BJ (cell line): ENCODE measurements at places on chromosomes 12 and 14. TPM values are rescaled to one million over a fixed set of nuclear protein-coding genes. Genes with fewer than 3 reads are reported as not detected.

GRCh38 chr14:34012978-34013720, 62.3 kb upstream of the EGLN3 start:
- DNase-seq = no peak

- DNase-seq = no peak
Measured at GRCh38 chr14:105853089-105853906, 326.9 kb downstream of the TMEM121 start.

GRCh38 chr12:108214486-108214885, 85.4 kb downstream of the WSCD2 start:
- DNase-seq = no peak

DNA sequence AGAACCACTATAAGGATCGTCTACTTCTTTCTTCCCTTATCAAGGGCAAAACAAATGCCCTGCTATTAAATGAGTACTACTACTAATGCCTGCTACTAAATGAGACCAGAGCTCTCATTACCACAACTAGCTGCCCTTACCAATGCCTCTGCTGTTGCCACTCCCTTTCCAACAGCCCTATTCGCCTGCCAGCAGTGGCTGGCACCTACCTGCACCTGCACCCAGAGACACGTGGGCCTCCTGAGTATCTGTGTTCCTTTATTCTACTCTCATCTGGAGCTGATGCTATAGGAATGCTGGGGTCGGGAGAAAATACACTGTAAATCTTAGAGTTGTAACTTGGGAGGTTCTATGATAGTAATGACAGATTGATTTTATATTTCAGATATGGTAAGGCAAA, 174.7 kb downstream of the SLC2A13 start:
- DNase-seq = no peak

DNA sequence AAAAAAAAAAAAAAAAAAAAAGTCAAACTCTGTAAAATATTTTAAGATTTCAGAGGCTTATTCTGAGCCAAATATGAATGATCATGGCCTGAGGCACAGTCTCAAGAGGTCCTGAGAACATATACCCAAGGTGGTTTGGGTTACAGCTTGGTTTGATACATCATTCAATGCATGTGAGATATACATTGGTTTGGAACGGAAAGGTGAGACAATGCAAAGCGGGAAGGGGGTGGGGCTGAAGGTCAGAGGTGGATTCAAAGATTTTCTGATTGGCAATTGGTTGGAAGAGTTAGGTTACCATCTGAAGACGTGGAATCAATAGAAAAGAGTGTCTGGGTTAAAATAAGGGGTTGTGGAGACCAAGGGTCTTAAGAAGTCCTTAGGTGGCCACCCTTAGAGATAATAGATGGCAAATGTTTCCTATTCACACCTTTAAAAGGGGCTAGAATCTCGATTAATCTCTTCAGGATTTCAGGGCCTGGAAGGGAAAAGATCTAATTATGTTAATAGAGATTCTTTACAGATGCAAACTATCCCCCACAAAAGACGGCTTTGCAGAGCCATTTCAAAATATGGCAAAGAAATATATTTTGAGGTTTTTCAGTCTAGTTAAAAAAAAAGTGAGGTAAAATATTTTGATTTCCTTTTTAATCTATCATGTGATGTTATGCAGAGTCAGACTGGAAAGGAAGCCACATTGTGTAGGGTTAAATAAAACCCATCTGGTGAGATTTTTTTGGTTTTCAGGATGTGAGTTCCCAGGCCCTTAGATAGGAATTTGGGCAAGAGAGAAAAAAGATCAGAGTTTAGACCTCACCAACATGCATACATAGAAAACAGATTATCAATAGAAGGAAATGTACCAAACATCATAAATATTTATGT, 173.8 kb upstream of the CNOT2 start:
- no peak for DNase-seq

- no peak for DNase-seq
Measured at GRCh38 chr12:57459750-57460467, at the start of gene GLI1. TSS of gene GLI1 (plus strand) at chr12:57459785. CDS start at chr12:57463692, 3,907 bp downstream.

Gene SIX1
- polyA plus RNA-seq = 3.2 and 6.1 TPM in 2 replicates

DNA sequence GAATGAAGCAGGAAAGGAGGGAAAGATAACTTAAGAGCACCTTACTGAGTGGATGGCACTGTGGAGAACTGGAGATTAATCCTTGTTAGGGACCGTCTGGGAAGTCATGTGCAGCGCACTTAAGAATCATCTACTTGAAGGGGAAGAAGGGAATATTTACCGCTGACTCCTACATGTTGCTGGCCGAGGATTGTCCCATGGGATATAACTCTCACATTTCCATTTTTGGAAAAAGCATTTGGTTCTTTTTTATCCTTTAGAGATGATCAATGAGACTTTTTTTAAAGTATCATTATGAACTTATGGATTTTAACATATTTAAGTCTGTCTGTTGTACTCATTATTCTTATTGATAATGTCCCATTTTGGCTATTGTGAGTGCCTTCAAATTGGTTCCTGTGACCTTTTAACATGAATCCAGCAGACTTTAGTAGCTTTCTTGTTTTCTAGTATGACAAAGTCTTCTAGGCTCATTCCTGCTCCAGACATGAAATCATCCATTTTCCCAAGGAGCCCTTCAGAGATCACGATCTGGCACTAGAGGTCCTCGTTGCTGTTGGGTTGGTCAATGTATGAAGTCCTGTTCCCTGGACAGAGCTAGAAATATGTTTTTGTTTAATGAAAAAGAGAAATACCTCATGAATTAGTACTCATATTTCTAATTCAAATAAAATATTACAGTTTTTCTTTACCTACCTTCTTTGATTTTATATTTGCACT, 20.2 kb upstream of the FAM234B start:
- no peak for DNase-seq
